ENCODE measurements at places on chromosomes 2 and 18.

DNA sequence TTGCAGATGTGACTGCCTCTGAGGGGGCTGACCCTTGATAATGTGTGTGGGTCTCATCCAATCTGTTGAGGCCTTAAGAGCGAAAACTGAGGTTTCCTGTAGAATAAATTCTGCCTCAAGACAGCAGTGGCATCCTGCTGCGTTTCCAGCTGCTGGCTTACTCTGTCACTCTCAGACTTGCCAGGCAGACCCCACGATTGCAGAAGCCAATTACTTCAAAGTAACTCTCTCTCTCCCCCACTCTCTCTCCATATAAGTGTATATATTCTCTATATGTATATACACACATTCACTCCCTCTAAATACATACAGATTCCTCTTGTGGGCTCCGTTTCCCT is 152.5 kb upstream of the ALKAL2 start:
- no peak for DNase-seq

GRCh38 chr18:13982126-13982525 is 66.8 kb upstream of the MC2R start:
- DNase-seq: no peak

DNA sequence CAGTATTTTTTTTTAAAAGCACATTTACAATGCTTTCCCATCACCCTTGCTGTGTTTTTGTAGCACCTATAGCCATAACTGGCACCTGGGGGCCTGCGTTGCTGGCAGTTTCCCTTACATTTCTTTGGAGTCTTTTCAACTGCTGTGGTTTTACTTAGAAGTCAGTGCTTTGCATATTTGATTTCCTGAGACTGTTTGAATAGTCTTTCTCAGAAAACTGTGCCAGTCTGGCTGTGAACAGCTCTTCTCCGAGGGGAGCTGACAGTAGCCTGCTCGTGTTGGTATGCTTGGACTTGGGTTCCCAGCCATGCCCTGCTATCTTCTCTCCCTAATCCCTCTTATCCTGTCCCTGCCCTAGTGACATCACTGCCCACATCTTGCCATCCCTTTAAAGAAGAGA is 81.5 kb downstream of the DPP4 start:
- DNase-seq: no peak

DNA sequence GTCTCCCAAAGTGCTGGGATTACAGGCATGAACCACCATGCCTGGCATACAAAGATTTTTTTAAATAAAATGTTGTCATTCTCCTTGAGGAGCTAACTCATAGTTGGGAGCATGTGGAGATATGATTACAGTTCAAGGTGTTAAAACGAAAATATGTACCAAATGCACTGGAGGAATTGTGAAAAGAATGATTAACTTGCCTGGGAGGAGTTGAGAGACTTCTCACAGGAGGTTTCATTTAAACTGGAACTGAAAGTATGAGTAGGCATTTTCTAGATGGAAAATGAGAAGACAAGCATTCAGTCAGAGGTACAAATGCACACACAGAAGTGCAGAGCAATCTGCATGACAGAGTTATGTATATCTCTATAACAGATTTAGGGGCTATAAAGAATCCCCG is 126.6 kb upstream of the PDE1A start:
- DNase-seq: no peak

DNA sequence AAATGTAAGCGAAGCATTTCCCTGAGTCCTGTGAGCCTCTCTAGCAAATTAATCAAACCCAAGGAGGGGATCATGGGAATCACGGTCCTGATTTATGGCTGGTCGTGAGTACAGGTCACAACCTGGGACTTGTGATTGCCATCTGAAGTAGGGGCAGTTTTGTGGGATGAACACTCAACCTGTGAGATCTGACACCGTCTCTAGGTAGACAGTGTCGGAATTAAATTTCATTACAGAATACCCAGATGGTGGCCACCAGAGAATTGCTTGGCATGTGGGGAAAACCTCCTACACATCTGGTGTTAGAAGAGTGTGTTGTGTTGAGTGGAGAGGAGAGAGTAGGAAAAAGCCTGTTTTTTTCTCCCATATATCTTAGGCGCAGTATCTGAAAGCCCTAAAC is 12.5 kb downstream of the CAPN14 start:
- DNase-seq: no peak

GRCh38 chr2:145812165-145812554 is 1292.2 kb upstream of the ZEB2 start:
- DNase-seq: no peak

DNA sequence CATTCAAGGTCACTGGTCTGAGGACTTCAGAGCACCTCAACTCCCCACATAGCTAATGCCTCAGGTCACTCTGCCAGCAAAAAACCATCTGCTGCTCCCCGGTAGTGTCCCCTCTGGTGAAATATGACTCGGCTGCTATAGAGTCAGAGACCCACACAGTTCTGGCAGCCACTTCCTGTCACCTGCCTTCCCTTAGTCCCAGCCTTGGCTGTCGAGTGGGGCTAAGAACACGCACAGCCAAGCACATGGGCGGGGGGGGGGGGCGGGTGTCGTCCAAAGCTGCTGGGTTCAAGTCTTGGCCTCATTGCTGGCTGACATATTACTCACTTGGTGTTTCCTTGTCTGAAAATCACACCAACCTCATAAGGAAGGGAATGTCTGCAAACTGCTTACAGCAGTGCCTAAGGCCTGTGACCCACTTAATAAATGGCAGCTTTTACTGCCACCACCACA is 37.5 kb downstream of the POLR1A start:
- DNase-seq: no peak

- no peak for DNase-seq
Observed at GRCh38 chr2:68059784-68060525, 2.8 kb downstream of the C1D start.

GRCh38 chr2:198273660-198274059 is 469.3 kb downstream of the PLCL1 start:
- no peak for DNase-seq

GRCh38 chr18:39215920-39216319 is 1650.3 kb upstream of the CELF4 start:
- DNase-seq: no peak

- no peak for DNase-seq
Observed at GRCh38 chr18:9468998-9469397, 6.3 kb upstream of the RALBP1 start.

DNA sequence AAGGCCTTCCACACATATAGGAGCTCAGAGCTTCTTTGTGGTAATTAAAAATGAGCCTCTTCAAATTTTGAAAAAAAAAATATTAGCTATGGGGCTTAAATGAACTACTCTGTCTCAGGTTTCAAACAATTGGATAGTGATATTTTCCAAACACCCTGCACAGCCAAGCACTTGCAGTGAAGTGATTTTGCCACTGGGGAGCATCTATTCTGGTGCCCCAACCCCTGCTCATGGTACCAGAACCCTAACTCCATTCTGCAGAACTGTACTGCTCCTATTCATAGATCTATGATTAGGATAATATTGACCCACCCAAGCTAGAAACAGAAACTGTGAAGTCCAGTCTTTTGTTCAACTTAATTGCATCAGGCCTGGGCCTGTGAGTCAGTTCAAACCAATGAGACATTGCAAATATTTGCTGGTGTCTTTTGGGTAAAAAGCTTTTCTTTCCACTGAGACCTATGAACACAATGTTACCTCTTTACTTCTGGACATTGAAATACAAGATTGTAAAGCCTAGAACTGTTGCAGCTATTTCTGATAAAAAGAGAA is 324.0 kb downstream of the GALNT13 start:
- no peak for DNase-seq

- DNase-seq: no peak
Observed at GRCh38 chr2:148342086-148342485, 302.5 kb upstream of the EPC2 start.

GRCh38 chr2:235091983-235092382 is 140.2 kb downstream of the SH3BP4 start:
- no peak for DNase-seq

DNA sequence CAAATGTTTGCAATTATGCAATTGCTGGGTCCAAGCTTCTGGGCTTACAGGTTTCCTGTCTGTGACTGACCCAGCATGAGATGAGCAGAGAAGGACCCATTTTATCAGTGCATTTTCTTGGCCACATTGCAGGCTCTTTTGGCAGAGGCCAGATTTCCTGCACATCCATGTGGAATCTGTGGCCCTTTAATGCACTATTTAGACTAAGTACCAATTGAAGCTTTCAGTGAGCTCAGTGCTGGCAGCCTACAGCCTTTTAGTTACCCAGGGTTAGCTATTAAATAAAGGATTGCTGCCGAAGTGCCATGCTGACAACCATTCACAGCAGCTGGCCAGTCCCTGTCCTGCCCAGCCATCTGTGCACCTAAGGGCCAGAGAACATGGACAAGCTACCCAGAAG is 165.0 kb downstream of the ANKRD30B start:
- DNase-seq: no peak

DNA sequence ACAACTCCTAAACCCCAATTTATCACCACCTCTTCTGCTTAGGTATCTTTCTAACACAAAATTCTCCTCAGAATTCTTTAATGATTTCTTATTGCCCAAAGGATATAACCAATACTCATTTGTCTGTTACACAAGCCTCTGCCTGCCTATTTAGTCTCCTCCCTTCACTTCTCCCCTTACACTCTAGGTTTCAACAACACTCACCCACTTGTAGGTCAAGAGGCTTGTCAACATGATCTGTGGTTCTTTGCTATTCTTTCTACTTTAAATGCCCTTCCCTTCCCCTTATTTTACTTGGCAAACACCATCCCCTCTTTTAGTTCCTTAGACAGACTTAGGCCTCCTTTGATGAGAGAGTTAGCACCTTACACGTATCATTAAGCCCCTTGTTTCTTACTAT is 69.0 kb upstream of the C2orf15 start:
- no peak for DNase-seq

DNA sequence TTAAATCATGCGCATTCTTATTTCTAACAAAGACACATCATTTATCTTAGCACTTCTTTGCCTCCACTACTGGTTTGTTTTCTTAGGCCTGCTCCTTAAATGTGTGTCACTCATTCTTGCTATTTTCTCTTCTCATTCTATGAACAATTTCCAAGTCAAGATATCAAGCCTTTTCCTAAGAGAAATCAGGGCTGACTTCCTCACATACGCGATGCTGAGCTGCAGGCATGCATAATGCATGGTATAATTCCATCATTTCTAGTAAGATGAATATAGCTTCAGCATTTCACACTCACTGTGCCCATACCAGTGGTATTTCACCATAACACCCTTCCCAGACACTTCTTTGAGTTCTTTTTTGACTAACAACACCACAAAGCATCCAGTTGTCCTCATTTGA is 838.9 kb upstream of the DDX18 start:
- DNase-seq: no peak

GRCh38 chr2:30717081-30717650 is 90.1 kb downstream of the CAPN13 start:
- DNase-seq: no peak

DNA sequence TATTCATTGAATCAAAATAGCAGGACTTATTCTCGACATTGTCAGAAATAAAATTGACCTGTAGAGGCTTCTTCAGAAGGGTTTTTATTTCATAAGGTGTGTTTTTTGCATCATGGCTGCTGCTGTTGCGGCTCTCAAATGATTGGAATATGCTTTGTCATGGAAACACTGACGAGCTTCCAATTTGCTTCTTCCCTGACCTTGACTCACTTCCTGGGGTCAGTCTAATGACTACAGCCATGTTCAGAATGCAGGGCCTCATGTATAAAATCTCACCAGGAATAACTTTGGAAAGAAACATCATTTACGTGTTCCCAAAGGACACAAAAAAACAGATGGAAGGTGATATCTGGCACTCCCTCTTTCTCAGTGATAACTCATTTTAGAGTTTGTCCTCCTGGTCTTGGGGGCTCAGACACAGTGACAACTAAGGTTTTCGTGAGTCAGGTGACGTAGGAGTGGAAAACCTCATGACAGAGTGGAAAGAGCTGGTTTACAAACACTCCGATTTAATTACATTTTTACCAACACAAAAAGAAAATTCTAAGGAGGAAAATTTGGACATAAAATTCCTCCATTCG is 467.0 kb upstream of the RAB12 start:
- DNase-seq: no peak

DNA sequence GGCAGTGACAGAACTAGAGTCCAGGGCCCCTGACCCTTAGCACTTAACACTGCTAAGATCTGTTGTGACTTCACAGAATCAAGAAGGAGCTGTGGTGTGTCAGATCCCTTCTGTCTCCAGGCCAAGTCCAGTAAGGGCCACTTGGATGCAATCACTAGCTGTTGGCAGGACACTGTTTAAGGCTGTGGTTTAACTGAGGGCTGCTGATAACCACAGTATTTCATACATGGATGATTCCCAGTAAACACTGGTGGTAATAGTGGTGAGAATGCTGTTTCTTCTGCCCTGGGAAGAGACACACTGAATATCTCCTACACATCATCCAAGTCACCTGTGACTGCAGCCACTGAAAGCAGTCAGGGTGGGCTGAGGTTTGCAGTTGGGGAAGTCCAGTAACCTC is 77.7 kb upstream of the FBXO11 start:
- DNase-seq: no peak

DNA sequence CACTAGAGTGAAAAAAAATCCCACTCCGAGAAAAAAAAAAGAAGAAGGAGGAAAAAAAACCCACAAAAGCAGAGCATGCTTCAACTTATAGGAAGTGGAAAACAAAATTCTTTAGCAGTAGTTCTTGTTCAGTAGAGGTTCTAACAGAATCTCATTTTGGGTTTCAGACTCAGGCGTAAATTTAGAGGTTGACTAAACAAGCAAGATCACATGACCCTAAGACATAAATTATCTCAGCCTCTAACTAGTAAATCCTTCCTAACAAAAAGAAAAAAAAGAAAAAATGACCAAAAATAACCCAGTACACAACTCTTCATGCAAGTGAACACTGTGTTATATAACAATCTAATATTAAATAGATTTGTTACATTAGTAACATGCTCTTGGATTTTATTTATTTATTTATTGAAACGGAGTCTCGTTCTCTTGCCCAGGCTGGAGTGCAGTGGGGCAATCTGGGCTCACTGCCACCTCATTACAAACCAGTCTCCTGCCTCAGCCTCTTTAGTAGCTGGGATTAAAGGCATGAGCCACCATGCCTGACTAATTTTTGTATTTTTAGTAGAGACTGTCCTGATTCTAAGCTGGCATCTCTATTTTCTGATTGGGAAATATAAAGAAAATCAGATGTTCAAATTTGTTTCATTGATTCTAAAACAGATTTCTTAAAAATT is 35.4 kb downstream of the PPP4R3B start:
- no peak for DNase-seq

DNA sequence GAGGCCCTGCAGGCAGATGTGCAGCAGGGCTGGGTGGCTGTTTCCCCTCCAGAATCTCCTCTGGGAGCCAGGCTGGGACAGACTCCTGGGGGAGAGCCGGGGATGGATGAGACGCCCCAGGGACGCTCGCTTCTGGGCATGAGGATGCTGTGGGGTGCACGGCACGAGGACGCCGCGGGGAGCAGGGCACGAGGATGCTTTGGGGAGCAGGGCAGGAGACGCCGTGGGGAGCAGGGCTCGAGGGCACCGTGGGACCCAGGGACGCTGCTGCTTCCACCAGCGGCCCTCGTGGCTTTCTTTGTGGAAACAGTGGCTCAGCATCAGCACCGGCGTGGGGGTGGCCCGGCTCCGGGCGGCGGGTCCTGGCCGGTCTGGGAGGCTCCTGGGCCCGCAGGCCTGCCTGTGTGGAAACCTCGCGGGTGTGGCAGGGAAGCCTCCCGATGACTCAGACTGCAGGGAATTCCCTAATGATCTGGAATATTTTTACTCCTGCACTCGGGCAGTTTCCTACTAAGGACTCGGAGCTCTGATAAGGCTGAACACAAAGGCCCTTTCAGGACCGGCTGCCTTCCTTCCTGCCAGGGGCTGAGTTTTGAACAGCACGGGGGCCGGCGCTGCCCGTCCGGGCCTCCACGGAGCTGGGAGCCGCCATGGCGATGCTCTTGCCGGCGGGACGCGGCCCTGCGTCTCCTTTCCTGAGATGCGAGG is 62.6 kb downstream of the NFATC1 start:
- DNase-seq: peak; percentile 32

GRCh38 chr2:71453404-71454220 is at the start of gene DYSF:
Gene DYSF, plus strand, starts transcription at chr2:71453561.
- no peak for DNase-seq

All from neural crest cell (in vitro differentiated cells).